ENCODE measurements at places on chromosomes 16 and 17.

DNA sequence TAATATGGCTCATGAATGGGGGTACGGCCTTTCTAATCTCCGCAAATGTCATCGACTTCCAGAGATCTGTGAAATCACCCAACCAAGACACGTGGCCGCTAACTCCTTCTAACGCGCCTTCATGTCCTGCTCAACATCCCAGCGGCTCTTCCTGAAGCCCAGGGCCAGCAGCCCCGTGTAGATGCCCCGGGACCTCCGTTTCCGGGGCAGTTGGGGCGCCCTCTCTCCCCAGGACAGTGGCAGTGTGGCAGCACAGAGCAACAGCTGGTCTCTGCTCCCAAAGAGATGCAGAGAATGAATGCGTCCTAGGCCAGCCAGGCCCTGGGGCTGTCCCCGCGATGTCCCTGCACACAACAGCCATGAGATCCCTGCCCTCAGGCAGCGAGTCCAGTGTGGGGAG is 153.5 kb downstream of the RBFOX3 start:
- DNase-seq = no peak

GRCh38 chr16:55494994-55495421 is 13.9 kb upstream of the LPCAT2 start:
- DNase-seq = no peak

DNA sequence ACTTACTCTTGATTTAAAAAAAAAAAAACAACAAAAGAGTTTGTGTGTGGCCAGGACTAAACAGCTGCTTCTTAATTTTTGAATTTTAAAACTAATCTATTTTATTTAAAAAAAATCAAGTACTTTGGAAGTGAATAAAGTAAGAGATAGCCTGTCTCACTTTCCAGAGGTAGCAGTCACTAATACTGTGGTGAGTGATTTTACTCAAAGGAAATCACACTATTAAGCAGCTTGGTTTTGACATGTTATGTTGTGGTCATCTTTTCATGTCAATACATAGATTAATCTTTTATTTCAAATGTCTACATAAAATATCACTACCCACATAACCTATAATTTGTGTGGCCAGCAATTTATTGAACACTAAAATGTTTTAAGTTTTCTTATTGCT is 102.2 kb upstream of the HLF start:
- no peak for DNase-seq

DNA sequence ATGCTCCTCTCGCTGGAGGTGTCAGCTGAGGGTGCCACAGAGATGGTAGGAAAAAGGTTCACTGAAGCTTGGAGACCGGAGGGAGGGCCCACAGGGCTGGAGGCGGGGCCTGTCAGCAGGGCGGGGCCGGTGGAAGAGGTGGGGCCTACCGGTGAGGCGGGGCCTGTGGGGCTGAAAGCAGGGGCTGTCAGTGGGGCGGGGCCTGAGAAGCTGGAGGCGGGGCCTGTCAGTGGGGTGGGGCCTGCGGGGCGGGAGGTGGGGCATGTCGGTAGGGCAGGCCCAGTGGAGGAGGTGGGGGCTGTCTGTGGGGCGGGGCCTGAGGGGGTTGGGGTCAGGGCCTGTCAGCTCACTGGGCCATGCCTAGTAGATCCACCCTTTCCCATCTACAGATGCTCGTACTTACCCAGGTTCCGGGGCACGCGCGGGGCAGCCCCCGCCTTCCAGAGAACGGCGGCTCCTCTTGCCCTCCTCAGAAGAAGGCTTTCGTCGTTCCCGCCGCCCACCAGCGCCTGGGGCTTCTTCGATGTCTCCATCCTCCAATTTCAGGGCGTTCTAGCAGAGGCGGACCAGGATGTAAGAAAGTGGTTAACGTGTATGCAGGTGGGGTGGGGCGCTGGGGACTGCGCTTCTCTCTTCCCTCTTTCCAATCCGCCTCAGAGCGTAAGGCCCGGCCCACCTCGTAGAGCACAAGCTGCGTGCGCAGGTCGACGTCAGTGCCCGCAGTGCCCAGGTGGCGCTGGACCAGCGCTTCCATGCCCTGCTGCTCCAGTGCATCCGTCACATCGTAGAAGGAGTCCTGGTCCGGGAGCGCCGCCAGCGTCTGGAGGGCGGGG is 9.8 kb downstream of the TMEM208 start:
- peak; percentile 88 for DNase-seq

DNA sequence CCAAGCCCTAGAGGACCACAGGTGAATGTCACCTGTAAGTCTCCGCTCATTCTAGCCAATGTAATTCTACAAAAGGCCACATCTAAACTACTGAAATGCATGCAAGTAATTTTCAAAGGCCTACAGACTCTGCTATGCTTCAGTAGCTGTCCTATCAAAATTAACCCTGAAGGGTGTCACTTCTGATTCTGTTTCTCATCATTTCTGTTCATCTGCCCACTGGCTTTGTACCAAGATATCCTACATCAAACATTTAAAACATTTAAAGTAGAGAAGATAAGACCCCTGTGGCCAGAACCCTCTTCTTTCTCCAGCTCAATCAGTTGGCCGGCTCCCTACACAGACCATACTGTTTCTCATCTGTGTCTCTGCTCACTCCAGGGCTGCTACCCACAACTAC is 21.5 kb downstream of the PHF12 start:
- no peak for DNase-seq

DNA sequence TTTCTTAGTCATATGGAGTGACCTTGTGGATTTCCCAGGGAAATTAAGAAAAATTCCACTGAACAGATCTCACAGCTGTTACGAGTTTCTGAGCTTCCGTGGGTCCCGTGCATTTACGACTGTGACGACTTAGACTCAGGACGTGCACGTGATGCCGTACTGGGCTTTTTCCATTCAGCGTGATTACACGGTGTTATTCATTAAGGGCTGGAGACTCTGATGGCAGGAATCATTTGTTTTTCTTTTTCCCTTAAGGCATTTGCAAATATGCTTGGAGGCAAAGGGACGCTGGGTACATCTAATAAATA is 57.2 kb downstream of the TBC1D16 start:
- DNase-seq = peak; percentile 21

GRCh38 chr17:73142872-73143381 is 21.9 kb upstream of the SSTR2 start:
- DNase-seq = peak; percentile 49

DNA sequence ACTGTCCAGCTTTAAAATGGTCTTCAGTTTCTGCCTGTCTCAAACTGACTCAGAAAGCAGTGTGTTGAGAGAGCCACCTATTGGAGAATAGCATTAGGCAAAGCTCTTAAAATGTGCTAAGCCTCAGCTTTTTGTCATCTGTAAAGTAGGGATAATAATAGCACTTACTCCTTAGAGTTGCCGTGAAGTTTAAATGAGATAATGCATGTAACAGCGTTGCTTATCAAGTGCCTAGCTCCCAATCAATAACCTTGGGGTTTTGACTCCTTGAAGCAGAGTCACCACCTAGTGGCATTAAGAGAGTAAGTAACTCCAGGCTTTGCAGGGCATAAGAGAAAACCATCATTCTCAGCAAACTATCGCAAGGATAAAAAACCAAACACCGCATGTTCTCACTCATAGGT is 163.3 kb downstream of the HS3ST2 start:
- no peak for DNase-seq

GRCh38 chr16:58940609-58941008 is 206.5 kb upstream of the GOT2 start:
- DNase-seq = no peak

DNA sequence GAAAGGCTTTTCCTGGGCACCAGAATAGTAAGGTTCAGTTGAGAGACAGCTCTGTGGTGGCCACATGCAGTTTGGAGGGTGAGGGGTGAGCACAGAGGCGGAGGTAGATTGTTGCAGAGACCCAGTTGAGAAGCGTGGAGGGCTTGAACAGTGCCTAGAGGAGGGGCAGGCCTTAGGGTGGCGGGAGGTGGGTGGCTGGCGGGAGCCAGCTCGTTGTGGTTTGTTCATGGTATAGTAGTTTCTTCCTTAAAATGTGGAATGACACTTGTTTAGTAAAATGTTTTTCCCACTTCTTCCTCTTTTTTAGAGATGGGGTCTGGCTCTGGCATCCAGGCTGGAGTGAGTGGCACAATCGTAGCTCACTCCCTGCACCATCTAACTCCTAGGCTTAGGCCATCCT is 14.2 kb downstream of the USP10 start:
- DNase-seq = no peak
